ENCODE measurements at places on chromosomes 7 and 10.
A peak's percentile ranks its signal among the peaks of the same experiment; 100 is the strongest.

GRCh38 chr10:85862771-85863170 is 503.8 kb downstream of the GRID1 start:
- DNase-seq, result no peak

DNA sequence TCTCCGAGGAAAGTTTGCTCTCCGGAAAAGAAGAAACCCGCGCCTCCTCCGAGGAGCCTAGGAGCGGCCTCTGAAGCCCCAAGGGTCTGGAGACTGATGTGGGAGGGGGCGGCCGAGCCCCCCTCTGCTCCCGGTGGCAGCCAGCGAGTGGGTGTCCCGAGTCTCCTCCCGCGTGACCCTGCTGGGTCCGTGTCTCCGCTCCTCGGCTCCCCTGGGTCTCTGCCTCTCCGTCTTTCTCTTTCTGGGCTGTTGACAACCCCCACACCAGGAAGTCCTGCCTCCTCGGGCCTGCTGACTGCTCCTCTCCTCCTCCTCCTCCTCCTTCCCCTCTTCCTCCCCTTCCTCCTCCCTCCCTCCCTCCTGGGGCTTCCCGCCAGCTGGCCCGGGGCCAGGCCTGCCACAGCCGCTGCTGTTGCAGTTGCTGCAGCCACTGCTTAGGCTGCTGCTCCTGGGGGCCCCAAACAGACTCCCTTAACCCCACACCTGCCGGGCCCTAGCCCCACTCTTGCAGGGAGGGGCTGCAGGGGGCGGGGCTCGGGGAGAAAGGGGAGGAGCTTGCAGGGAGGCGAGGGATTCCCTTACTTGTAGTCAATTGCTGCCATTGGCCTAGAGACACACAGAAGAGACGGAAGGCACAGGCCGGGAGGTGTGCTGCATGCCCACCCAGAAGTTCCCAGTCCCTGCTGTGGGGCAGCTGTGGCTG is at the start of gene TSC22D4:
TSC22D4 (minus strand) TSS at position 257 of the 703 bp plus-strand sequence. CDS start 1,176 bp downstream, outside the sequence.
- DNase-seq, result peak; percentile 98

DNA sequence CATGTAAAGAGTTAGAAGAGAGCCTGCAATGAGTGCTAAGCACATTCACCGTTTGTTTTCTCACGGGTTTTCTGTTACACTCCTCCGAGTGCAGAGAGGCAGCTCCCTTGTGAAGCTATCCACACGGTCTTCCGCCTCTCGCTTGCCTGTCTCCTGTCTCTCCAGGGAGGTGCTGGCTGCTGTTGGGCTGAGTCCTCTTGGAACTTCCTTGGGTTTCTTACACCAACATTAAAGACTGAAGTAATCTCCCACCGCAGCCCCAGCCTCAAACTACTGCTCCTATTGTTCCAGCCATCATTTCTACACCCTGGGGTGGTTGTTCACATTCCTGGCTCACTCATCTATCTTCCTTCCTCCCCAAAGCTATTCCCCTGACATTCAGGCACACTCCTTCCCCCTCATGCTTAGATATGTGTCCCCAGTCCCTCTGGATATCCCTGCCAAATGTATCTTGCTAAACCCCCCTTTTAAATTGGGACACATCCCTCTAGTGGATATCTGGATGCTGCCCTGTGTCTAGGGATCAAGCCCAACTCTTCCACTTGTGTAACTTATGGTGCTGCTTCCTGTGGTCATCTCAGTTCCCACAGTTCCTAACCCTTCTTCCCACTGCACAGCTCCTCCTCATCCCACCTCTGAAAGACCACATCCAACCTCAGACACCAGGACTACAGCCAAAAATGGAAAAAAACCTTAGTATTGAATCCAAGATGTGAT is 14.1 kb downstream of the ESYT2 start:
- peak; percentile 50 for DNase-seq

- DNase-seq, result peak; percentile 67
Measured at GRCh38 chr10:68153473-68154210, 44.4 kb downstream of the MYPN start.

- no peak for DNase-seq
Measured at GRCh38 chr7:4017785-4018184, 664.3 kb upstream of the FOXK1 start.

- DNase-seq, result no peak
Measured at GRCh38 chr7:122316467-122317388, 12.2 kb upstream of the FEZF1 start.

DNA sequence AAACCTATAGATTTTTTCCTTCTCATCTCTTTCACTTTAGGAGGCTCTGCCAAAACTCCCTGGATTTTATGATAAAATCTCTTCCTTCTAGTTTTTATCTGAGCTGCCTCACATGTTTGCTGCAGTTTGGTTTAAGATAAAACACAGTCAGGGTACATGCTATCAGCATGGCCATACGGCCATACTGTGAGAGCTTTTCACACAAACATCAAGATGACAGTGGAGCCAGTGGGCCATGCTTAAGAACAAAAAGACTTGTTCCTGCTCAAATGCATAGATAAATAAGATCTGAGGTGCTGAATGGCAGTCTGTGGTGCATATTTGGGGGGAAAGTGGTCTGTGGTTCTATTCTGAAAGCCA is 91.0 kb downstream of the ELMO1 start:
- DNase-seq, result no peak

DNA sequence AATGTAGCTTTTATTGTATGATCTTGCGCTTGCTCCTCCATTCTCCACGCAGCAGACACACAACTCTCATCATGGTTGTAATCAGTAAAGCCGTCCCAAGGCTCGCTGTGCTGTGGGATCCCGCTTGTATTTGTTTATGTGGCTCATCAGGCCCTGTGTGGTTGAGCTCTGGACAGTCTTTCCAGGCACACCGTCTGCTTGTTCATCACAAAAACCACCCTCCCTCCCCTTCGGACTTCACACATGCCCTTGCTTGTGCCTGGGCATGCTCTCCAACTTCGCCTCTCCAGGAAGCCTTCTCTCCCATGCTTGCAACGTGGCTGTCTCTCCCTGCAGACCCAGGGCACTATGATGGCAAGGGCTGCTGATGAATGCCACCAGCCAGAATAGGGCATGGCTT is 62.4 kb downstream of the HK1 start:
- no peak for DNase-seq

- no peak for DNase-seq
Measured at GRCh38 chr7:114720725-114721124, 201.2 kb upstream of the MDFIC start.

- DNase-seq, result no peak
Measured at GRCh38 chr10:98033515-98033914, 3.1 kb upstream of the CRTAC1 start.

- no peak for DNase-seq
Measured at GRCh38 chr10:113228530-113228929, 278.5 kb downstream of the TCF7L2 start.

GRCh38 chr10:76152186-76152585 is 720.8 kb downstream of the LRMDA start:
- DNase-seq, result no peak

- no peak for DNase-seq
Measured at GRCh38 chr7:51315393-51316261, 982 bp downstream of the COBL start.

DNA sequence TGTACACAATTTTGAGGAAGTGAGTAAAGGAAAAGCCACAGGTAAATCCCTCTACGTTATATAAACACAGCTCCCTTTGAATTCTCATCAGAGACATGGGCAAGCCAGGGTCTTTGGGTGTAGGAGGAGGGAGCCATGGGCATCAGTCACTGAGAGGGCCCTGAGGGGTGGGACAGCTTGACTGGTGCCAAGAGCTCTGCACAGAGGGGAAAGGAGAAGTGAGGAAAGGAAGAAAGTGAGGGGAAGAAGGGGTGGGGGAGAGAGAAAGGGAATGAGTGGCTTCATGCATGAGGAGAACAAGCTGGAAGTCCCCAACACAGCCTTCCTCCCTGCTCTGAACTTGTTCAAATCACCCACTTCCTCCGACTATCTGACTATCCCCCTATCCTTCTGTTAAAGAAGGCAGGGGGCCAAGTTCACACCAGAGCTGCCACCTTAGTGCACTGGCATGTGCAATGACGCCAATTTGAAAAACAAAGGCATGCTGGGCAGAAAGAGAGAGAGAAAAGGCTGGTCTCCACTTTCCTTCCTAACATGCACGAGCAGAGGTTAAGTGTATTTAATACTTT is 16.4 kb upstream of the RNF148 start:
- DNase-seq, result no peak

GRCh38 chr10:128063736-128064107 is 62.5 kb downstream of the MKI67 start:
- DNase-seq, result peak; percentile 64

GRCh38 chr7:92735707-92736106 is 100.7 kb downstream of the CDK6 start:
- no peak for DNase-seq

- DNase-seq, result no peak
Measured at GRCh38 chr7:139776486-139777132, 1.2 kb downstream of the HIPK2 start.

DNA sequence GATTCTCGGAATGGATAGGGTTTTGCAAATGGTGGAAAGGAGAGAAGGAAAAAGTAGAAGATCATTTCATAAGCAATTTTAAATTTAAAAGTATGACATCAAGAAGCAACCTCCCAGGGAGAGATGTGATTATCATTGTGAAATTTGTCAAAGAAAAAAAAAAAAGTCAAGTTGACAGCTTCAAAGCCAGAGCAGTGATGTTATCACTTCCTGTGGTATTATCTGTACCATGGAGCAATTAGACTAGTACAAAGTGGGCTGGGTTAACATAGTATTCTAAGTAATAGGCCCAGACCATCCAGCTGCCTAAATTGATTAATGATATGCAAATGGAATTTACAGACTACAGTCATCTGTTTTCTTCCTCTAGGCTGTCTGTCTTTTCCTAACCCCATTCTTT is 84.0 kb upstream of the NPY start:
- no peak for DNase-seq

DNA sequence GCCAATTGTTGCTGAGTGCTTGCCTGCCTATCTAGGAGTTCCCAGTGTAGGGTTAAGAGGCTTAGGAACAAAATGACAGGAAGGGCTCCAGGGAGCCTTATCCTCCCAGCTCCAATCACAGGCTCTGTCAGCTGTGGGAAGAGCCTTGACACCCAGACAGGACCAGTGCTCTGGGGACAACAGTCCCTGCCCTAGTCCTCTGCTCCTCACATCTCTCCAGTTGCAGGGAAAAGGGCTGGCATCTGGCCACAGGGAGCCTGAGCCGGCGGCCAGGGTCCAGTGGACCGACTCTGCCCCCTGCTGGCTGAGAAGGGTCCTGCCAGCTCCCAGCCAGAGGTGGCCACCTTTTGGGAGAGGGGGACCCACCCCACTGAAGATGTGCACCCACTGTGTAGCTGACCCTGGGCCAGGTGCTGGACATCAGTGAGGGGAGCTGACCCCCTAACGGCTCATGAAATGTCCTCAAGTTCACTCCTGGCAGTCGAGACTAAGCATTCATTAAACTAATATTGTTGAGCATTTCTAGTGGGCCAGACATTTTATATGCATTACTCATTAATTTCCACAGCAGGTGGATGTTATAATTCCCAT is 17.6 kb downstream of the DNAJB12 start:
- peak; percentile 94 for DNase-seq

- peak; percentile 18 for DNase-seq
Measured at GRCh38 chr10:132699411-132700155, 86.4 kb downstream of the NKX6-2 start.

DNA sequence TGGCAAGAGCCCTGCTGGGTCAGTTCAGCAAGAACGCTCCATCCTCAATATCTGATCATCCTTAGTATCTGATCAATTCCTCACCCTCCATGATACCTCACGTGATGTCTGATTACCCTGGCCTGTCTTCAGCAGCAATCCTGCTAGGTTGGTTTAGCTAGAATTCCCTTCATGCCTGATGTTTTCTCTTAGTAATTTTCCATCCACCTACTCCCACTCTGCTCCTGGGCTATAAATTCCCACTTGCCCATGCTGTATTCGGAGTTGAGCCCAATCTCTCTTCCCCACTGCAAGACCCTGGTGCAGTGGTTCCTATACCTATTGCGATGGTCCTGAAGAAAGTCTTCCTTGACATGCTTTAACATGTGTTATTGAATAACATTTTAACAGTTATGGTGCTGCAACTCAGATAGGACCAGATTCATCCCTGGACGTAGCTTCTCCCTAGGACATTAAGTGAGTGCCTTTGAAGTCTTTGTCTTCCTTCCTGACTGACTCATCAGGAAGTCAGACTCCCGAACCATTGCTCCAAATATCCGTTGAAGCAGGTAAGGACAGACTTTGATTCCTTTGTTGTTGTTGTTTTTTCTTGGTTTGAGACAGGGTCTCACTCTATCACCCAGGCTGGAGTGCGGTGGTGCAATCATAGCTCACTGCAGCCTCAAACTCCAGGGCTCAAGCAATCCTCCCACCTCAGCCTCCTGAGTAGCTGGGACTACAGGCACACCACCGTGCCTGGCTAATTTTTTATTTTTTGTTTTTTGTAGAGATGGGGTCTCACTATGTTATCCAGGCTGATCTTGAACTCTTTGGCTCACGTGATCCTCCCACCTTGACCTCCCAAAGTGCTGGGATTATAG is 29.4 kb upstream of the CLDN3 start:
- DNase-seq, result no peak

GRCh38 chr7:115953592-115954255 is 76.8 kb downstream of the TFEC start:
- DNase-seq, result no peak

DNA sequence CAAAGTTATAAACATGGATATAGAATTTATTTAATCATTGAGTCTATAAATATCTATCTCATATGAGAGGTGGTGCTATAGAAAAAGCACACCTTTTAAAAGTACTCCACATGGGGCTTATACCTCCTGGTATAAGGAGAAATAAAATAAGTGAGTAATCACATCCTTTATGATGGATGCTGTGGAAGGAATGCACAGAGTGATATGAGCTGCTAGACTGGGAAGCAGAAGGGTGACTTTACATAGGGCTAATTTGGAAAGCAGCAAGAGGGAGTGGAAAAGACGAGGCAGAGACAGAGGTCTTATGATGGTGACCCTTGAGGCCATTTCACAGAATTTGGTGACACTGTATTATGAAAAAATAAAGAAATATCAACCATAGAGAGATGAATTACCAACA is 59.4 kb upstream of the AHR start:
- no peak for DNase-seq

- no peak for DNase-seq
Measured at GRCh38 chr10:6259153-6259552, 56.4 kb downstream of the PFKFB3 start.

- DNase-seq, result no peak
Measured at GRCh38 chr10:67977251-67977650, 92.8 kb downstream of the SIRT1 start.

DNA sequence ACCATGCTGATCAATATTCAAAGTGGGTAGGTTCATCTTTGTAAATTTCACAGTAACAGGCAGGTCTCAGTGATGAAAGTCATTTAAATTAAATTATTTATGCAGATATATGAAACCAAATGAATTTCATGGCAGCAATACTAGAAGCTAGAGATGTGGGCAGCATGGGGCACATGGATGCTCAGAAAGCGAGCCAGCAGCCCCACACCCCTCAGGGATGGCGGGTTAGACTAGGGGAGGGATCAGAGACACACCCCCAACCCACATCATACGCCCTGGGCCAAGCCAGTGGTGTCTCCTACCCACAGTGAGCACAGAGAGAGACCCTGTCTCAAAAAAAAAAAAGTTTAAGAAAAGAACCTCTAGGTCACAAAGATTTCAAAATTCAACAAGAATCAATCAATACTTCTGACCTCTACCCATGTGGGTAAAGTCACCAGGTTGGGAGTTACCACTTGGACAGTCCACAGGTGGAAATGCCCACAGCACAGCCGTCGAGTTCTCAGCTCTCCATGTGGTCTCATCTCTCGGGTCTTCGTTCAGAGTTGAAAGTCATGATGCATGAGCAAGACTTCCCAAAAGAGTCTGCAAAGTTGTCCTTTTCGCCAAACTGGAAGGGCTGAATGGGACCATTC is 79.3 kb upstream of the PPP2R2D start:
- DNase-seq, result no peak
